ENCODE measurements at places on chromosomes 3 and 15. TPM values are rescaled to one million over a fixed set of nuclear protein-coding genes. Genes with fewer than 3 reads are reported as not detected.

Gene TM4SF1
- not detected for total RNA-seq

Gene HTD2
- 7.3 TPM for total RNA-seq

Gene CHRM5
- not detected for total RNA-seq

Gene NEK10
- total RNA-seq, result 1.5 TPM

Gene KNG1
- total RNA-seq, result not detected

Gene PYGO1
- total RNA-seq, result not detected

Gene GOLGA8M
- total RNA-seq, result 4.4 TPM

Gene KLHL40
- total RNA-seq, result not detected

Gene C3orf85
- not detected for total RNA-seq

Gene KBTBD13
- not detected for total RNA-seq

Gene TNFSF10
- total RNA-seq, result 140 TPM

Gene SERPINI2
- total RNA-seq, result not detected

Gene RBP2
- total RNA-seq, result not detected

Gene FBXO40
- total RNA-seq, result not detected
